ENCODE measurements at places on chromosomes 12 and 14.

- no peak for DNase-seq
These were observed 1.1 kb downstream of the IPO8 start for GRCh38 chr12:30694412-30695198.

DNA sequence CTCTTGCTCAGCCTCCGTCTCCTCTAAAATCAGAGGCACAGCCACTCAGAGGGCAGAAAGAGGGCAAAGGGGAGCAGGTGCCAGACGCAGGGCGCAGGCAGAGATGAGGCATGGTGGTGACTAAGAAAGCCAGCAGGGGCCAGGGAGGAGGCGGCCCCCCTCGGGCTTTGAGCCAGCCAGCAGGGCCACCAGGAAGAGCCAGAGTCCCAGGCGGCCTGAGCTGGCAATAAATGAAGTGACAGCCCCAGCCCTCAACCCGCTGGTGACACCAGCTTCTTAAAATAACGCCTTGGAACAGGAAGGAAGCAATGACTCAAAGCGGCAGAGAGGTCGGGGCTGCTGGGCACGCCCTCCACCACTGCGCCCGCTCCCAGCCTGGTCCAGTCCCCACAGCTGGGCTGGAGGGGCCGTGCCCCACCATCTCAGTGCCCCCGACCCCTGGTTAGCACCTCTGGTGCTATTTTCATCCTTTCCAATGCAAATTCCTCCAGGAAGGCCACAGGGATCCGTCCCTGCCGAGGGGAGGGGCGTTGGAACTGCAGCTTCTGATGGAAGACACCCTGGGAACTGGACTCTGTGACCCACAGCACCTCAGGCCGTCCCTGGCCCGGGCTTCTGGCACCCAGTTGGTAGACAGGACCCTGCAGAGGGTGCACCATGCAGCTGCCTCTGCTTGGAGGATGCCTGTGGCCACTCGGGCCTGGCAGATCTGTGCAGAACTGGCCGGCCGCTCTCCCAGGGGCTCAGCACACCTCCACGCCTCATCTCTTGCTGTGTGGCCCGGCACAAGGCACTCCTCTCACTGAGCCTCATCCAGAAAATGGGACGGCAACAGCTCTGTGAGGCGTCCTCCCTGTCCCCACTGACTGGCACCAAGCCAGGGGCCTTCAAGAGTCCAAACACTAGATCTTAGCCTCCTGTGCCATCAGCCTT lies 113.7 kb downstream of the NCOR2 start:
- DNase-seq: no peak

DNA sequence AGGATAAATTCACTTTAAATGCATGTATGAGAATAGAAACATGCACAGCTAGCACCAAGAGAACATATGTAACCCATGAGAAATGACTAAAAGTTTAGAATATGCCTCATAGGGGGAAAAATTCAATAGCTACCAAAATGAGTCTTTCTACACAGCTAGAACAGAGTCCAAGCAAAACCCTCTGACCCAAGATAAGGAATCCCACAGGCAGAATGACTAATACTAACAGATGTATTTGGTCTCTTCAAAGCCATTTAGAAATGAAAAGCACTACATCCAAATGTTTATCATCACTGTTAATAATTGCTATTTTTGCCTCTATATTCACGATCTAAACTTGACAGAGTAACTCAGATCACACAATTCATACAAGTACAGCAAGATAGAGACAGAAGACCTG lies 44.0 kb downstream of the KICS2 start:
- no peak for DNase-seq

- DNase-seq: no peak
These were observed 212.2 kb downstream of the DACT1 start for GRCh38 chr14:58850011-58850410.

DNA sequence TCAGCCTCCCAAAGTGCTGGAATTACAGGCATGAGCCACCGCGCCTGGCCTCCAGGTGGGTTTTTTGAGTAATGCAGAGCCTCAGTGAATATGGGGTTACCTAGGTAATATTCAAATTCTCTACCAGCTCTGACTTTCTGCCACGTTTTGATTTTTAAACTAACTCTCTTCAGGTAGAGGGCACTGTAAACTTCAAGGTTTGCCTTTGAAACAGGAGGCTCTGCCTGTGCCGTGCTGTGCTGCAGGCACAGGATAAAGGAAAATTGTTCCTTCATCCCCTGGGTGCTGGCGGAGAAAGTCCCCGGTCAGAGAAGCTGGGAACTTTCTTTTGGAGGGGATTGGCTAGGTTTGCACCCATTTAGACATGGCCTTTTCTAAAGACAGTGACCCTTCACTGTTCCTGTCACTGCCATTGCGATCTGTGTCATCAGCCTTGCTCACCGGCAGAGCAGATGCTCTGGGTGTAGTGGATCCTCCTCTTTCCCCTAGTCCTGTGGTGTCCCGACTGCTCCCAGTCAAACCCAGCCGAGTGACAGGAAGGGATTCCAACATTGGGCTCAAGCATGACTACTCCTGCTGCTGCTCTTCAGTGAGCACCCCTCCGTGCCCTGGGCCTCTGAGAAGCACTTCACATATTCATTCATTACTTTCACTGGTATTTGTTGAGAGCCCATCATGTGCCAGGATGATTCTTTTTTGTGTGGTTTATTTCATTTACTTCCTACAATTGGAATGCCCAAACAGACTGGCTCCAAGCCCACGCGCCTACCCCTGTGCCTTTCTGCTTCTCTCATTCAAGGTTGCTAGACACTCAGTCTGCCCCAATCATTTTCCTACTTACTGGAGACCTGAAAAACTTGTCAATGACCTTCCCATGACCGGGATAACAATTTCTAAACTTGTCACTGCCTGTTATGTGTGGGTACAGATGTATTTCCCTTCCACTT lies 103.6 kb downstream of the TMEM30B start:
- DNase-seq: no peak

- DNase-seq: peak; percentile 59
These were observed 82.1 kb upstream of the SSTR1 start for GRCh38 chr14:38125481-38126037.

GRCh38 chr12:108368089-108368488 lies 29.0 kb upstream of the CMKLR1 start:
- DNase-seq: no peak

- peak; percentile 26 for DNase-seq
These were observed 64.1 kb upstream of the OTX2 start for GRCh38 chr14:56874375-56874774.

- DNase-seq: peak; percentile 94
These were observed 2.9 kb downstream of the BCL11B start for GRCh38 chr14:99268810-99269707.

GRCh38 chr12:105948331-105948730 lies 190.4 kb downstream of the NUAK1 start:
- DNase-seq: no peak

DNA sequence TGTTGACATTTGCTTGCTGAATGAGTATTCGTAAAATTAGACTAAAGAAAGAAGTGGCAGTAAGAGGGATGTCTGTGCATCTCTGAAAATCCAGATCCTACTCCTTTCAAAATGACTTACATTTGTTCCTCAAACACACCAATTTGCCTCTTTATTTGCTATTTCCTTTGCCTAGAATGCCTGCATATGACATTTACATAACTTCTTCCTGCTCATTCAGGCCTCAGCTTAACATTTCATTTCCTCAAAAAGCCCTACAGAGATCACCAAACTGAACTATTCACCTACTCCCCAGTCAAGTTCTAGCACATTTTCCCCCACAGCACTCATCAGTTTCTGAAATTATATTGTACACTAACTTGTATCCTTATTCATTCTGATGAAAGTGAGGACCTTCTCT lies 907.2 kb downstream of the LRFN5 start:
- DNase-seq: no peak

DNA sequence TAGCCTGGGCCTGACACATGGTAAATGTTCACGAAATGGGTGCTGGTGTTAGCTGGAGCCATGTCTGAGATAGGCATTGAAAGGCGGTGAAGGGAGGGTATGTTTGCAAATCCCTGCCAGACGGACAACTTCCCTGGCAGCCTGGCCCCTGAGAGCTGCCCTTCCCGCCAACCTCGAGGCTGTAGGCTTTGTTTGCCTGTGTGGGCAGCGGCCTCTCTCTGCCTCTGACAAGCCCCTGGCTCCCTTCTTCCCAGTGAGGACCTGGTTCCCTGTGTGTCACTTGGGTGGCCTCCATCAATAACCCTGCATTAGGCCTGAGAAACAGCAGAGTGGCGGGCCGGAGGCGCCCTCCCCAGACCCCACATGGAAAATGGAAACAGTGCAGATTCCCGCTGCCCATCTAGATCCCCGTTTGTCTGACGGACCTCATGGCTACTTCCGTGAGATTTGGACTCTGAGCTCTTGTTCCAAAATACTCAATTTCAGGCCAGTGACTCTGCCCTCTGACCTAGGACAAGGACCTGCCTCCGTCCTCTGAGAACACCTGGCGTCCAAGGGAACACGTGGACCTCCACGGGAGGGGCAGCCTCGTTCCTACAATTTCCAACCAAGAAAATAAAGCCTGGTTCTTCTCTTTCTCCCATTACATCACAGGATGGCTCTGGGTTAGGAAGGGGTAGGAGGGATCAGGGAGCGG lies 325.5 kb downstream of the DPF3 start:
- no peak for DNase-seq

DNA sequence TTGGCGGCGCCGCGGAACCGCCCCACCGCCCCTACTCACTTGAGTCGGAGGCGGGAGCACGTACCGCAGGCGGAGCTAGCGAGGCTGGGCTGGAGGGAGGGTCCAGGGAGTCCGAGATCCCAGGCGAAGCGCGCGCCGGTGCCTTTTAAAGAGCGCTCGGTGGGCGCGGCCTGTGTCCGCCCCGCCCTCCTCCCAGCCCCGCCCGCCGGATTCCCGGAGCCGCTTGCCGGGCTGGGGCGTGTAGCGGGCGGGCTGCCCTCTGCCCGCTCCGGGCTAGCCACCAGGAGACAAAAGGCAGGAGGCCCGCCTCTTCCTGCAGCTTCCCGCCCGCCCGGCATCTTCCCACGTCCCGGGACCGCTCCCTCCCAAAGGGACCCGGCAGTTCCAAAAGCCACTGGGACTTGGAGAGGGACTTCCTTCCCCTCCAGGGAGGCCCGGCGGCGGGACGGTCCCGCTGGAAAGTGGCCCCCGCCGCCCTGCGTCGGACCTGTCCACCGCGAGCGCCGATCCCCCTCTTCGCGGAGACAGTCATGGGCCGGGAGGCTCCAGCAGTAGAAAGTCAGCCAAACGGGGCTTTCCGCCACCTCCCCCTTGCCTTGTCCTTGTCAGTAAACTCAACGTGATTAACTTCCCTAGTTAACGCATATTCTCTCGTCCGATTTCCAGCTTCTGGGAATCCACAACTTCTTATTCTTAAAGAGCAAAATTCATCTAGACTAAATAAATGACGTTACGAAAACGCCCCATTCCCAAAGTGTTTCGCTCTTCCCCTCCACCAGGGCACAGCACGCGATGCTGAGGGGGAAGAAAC lies at the start of gene CSRP2:
Gene CSRP2 (minus strand): TSS at position 121 of the 811 bp plus-strand sequence. CDS start 12,759 bp downstream, outside the sequence.
- DNase-seq: peak; percentile 79

- DNase-seq: no peak
These were observed 22.2 kb upstream of the MDM2 start for GRCh38 chr12:68785823-68786222.

- DNase-seq: no peak
These were observed 36.8 kb downstream of the NIN start for GRCh38 chr14:50794068-50794645.

DNA sequence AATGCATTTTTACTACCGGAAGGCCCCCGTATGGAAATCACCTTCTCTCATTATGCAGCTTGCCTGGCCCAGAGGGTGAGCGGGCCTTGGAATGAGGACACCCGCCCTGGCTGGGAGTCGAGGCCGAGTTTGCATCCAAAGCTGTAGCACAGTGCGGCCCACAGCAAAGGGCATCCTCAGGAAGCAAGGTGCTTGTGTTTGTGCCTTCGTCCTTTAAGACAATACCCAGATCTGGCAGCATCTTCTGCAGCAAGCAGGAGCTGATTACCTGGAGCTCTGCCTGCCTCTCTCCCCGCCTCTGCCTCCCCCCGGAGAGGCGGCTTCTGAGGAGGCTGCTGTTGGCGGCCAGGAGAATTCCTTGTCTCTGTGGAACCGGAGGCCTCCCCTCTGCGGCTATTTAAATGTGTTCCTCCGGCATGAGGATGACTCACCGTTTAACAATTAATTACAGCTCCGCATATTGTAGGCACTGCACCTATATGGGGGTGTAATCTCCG lies 145.3 kb downstream of the CACNA1C start:
- DNase-seq: no peak

DNA sequence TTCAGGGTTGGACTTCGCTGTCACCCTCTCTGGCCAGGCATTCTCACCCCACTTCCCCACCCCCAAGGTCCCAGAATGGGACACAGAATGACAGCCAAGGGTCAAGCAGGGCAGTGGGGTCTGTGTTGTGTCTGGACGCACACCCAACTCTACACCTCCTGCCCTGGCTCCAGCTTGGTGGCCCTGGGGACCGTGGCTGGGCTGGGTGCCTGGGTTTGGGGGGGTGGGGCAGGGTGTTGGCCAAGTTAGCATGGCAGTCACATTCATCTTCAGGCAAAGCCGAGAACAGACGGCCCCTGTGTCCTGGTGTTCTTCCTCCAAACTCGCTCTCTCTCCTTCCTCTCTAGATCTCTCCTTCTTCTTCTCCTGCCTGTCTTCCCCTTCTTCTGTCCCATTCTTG lies 5.6 kb downstream of the LRP1 start:
- DNase-seq: no peak

DNA sequence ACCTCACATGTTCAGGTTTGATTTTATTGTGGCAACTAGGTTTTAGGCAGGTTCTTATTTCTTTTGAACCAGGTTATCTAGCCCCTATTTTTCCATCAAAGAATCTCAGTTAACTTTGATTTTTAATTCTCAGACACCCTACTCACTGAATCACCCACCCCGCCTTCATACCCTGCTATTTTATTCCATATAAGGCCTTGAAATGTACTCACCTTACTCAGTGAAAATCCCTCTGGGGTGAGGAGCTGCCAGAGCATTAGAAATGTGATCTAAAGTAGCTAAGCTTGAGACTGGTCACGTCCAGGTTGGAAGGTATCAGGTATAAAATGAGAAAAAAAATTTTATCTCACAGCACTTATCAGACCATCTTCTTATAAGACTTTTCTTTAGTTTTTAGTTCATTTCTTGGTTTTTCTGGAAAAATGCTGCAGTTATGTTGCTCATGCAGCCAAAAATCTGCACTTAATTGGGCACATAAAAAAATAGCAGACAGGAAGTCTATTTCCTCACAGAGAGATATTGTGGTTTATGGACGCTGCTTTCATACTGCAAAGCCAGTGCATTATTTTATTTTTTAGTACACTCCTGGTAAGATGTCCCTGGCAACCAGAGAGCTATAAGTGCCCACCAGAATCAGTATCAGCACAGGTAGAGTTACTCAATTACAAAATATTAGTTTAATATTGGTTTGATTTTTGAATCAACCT lies 101.5 kb upstream of the CCDC91 start:
- no peak for DNase-seq

Data from NCI-H1694 treated with DMSO at 0.1 percent for 48 hours (cell line).